ENCODE measurements at places on chromosomes 7 and 10.
A peak's percentile ranks its signal among the peaks of the same experiment; 100 is the strongest.

DNA sequence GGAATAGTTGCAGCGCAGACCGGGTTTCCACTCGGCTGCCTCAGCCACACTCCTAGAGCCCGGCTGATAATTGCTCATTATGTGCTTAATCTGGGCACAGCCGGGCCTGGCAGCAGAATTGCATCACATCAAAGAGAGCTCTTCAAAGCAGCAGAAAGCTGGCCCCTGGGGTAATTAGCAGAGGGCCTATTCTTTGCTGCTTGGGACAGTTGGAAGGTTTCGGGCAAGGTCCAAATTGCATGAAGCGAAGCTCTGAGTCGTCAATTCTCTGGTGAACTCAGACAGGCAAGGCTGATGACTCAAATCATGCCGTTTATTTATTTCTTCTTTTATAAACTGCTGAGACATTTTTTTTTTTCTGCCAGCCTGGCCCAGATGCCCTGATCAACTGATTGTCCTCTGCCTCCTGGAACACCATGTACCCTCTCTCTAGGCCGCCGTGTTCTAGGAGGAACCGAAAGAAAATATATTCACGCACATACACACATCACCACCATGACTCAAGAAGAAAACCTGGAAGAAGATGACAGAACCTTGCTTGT, 242.2 kb downstream of the RAB11FIP2 start:
- no peak for DNase-seq

GRCh38 chr10:97863808-97864207, 14.2 kb downstream of the GOLGA7B start:
- DNase-seq, result no peak

DNA sequence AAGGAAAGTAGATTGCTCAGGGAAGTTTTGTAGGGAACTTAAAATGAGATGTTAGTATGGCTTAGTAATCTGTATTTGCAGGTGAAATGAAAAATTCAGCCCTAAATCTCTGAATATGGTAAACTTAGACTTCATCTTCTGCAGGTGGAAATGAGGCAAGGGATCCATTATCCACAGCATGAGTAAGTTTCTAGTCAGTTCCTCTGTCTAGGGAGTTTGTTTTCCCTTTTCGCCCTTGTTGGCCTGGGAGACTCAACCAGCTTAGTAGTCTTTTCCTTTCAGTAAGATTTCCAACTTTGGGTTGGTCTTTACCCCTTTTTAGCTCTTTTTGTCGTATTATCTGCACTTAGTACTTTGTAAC, 65.6 kb downstream of the ZEB1 start:
- DNase-seq, result no peak

- no peak for DNase-seq
Measured at GRCh38 chr10:133310789-133311188, 2.1 kb downstream of the ZNF511 start.

GRCh38 chr7:45581271-45581780, 7.2 kb downstream of the ADCY1 start:
- DNase-seq, result no peak

- DNase-seq, result no peak
Measured at GRCh38 chr10:13892001-13892491, 305.3 kb downstream of the PRPF18 start.

DNA sequence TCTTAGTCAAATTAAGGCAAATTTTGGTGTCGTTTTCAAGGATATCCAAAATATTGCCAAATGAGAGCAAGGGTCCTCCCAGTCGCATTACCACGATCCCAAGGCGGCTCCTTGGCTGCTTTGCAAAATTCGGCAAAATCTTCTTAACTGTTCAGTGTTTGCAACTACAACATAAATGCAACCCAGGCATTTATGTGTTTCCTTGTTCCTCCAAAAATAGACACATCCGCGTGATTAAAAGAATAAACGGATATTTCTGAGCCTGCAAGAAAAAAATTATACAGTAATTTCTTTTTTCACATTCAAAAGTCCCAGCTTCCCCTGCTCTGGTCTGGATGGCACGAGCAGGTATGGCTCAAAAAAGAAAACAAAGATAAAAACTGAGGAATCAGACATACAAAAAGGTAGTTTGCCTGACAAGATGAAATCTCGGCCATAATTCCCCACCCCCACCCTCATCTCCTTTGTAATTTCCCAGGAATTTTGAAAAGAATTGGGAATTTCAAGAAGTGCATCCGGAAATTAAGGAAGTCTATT, 6.0 kb downstream of the SKIDA1 start:
- DNase-seq, result no peak

GRCh38 chr10:52568309-52568708, 204.3 kb downstream of the MBL2 start:
- no peak for DNase-seq

GRCh38 chr7:37531225-37531624, 82.6 kb upstream of the ELMO1 start:
- DNase-seq, result no peak

GRCh38 chr7:155803418-155804376, 8.6 kb downstream of the SHH start:
- no peak for DNase-seq

- no peak for DNase-seq
Measured at GRCh38 chr7:30688718-30689221, 6.5 kb upstream of the CRHR2 start.

- DNase-seq, result no peak
Measured at GRCh38 chr10:125848371-125848770, 25.0 kb downstream of the BCCIP start.

GRCh38 chr7:69049326-69049725, 548.9 kb upstream of the AUTS2 start:
- DNase-seq, result no peak

GRCh38 chr10:111836571-111836970, 347.0 kb downstream of the GPAM start:
- no peak for DNase-seq

- DNase-seq, result no peak
Measured at GRCh38 chr10:128073890-128074289, 52.3 kb downstream of the MKI67 start.

GRCh38 chr7:70387217-70387616, 744.7 kb upstream of the GALNT17 start:
- no peak for DNase-seq

- DNase-seq, result peak; percentile 63
Measured at GRCh38 chr7:77247206-77247850, 47.7 kb upstream of the FGL2 start.

DNA sequence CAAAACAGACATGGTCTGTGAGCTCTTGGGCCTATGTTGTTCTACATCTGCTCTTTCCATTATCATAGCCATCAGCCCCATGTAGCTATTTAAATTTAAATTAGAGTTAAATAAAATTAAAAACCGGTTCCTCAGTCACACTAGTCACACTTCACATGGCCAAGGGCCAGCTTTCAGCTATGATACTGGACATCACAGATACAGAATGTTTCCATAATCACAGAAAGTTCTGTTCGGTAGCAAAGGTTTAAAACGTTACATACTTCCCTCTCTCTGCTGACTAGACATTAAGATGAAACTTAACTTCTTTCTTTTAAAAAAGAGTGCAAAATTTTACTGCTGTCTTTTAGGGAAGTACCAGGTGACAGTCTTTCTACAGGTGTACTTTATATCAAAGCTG, 43.0 kb downstream of the SRPK2 start:
- DNase-seq, result no peak

DNA sequence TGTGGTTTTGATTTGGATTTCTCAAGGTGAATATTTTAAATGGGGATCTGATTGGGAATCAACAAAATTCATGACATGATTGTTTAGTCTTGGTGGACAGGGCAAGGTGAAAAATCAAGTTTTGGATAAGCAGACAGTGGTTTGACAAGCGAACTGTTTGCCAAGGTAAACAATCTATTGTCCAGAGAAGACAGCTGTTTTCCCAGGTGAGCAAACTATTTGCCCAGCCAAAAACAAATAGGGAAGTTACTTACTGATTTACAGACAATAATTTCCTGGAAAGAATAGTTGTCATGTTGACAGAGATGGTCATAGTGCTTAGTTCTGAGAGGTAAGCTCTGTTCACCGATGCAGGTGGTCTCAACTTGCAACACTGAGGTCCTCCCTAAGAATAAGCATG, 94.0 kb upstream of the STEAP1B start:
- no peak for DNase-seq

- peak; percentile 37 for DNase-seq
Measured at GRCh38 chr7:18566829-18567228, 71.3 kb downstream of the HDAC9 start.

DNA sequence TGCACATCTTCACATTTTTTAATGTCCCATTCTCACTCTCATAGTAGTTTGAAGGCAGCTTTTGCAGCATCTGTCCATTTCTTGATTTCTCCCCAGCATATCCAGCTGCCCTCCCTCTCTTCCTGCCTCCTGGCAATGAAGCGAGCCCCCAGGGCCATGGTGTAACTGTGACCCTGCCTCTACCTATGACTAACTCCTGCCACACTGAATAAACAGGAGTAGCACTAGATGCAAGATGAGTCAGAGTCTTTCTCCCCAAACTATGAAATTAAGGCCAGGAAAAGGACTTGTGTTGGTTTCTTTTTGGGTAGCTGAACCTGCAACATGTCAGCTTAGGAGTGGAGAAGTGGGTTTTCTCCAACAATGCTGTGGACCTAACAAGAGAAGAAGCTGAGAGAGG, 329.0 kb downstream of the RNLS start:
- DNase-seq, result no peak

GRCh38 chr10:13891128-13892000, 304.6 kb downstream of the PRPF18 start:
- DNase-seq, result peak; percentile 59

- DNase-seq, result peak; percentile 50
Measured at GRCh38 chr10:14571866-14572507, 202.7 kb downstream of the FAM107B start.

DNA sequence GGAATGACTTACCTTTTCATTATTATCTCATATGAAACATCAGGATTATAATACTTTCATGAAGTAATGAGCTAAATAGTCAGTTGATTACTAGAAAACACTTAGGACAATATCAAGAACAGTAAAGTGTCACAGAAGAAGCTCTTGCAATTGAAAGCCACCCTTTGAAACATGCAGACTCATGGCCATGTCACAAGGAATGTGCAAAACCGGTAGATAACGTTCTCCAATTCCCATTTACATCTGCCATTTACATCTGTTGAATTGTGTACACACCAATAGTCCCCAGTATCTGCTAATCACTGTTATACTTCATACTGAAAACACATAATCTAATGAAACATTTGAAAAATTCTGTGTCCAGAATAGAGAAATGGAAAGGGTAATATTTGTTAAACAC, 237.5 kb downstream of the CREB5 start:
- no peak for DNase-seq

- peak; percentile 73 for DNase-seq
Measured at GRCh38 chr10:131743190-131744151, 157.3 kb upstream of the PPP2R2D start.

DNA sequence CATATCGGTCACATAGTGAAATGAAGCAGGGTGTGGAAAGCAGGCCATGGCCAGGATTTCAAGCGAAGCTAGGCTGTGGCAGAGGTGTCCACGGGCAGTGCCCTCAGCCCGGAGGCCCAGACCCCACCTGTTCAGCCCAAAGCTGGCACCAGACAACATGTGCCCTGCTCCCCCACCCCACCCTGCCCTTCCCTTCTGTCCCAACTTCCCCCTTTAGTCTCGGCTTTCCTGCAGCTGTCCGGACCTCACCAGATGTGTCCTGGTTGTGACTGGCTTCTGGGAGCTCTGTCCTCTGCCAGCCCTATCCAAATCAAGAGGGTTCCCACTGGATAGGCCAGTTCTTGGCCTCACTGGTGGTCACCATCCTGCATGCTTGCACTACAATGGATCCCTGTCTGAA, 37.3 kb downstream of the ADAM12 start:
- no peak for DNase-seq

DNA sequence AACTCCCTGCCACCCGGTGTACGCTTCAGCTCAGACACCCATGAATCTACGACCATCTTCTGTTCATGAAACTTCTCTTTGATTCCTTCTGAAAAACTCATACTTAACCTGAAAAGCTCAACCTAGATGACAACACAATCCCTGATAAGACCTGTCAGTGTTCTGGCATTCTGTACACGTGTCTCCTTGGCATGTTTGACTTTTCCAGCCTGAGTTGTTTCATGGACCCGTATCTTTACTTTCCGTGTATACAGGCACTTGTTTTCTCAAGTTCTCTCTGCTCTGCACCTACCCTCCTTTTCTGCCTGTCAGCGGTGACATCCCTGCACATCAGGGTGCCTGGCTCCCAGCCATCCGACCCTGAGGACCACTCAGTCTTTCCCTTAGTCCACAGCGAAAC, 103.3 kb downstream of the LARP4B start:
- no peak for DNase-seq

DNA sequence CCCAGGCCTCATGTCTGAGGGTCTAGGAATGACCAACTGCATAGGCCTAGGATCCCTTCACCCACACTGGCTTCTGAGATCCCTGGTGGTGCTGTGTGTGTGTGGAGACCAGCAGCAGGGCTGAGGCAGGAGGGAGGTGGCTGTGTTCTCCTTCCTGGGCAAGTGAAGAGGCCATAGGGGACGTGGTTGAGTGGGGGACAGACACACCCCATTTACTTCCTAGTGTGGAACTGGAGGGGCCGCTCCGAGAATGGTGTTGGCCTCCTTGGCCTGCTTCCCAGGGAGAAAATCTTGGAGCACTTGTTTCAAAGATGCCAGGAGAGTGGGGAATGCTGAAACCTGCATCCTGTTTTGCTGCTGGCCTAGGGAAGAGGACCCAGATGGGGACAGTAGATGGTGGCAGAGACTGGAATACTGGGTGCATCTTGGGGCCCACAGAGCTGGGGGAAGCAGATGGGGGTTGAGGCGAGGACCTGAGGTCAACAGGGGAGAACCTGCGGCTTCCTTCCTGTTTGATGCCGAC, 19.1 kb downstream of the UBTD1 start:
- DNase-seq, result no peak

DNA sequence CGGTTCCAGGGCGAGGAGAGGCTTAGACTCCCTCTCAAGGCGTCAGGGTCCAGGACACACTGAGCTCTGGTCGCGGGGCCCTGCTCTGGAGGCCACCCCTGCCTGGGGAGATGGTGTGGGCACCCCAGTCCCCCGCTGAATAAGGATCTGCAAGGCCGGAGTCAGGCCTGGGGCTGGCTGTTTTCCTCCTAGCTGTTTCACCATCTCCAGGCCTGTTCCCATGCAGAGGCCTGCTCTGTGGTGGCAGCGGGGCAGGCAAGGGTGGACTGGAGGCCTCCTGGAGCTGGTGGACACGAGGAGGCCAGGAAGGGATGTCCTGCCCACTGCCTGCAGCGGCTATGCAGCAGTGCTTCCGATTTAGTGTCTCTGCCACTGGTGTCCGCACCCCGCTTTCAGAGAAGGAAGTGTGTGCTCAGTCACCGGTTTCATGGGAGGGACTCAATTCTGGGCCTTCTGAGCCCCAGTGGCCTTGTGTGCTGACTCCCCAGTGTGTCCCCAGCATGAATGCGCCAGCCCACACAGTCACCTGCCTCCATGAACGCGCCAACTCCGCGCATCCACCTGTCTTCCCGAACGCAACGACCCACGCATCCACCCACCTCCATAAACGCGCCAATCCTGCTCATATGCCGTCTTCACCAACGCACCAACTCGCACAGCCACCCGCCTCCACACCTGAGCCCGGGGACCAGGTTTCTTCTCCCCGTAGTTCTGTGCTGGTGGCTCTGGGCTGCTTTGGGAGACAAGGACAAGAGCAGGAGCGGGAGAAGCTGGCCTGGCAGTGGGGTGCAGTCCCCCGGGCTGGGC, 14.5 kb upstream of the GPR146 start:
- no peak for DNase-seq
